ENCODE measurements at places on chromosomes 6 and 20.

DNA sequence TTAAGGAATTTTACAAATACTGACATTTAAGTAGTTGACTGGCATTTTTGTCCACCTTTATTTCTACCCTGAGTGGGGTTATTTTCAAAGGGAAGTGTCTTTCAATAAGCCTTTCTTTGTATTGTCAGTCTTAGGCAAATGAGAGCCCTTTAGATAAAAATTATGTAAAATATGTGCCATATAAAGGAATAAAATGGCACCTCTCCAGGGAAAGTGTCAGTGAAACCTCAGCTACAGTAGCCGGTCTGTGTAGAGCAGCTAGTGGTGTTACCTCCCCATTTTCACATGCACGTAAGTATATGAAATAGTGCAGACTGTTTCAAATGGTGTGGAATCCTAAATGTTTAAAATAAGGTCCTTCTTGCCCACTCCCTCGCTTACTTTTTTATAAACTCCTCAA is 5.0 kb downstream of the FAM217B start:
- no peak for DNase-seq

- DNase-seq: no peak
Observed at GRCh38 chr6:2616811-2617210, 133.9 kb downstream of the MYLK4 start.

GRCh38 chr6:150100745-150101144 is 31.8 kb upstream of the ULBP3 start:
- DNase-seq: no peak

GRCh38 chr20:53666144-53666543 is 72.5 kb upstream of the ZNF217 start:
- no peak for DNase-seq

DNA sequence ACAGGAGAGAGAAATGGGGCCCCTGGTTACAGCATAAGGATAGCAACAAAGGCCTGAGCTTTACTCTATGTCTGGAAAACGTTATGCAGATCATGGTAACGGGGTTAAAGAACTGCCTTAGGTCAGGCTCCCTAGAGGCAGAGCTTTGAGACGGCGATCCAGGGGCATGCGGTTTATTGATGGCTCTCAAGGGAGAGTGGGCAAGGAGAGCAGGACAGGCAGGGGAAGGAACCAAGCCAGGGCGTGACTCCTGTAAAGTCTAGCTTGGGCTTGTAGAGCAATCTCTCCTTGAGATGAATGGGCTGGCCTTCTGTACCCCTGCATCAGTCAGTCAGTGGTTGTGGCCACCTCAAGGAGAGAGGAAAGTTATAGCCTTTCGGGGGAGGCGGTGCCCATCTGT is 12.5 kb upstream of the FERMT1 start:
- DNase-seq: no peak

Data from GDM1 (cell line).